Cardiac muscle cell (in vitro differentiated cells and primary cell): ENCODE measurements at places on chromosomes 2 and 18. TPM values are rescaled to one million over a fixed set of nuclear protein-coding genes. Genes with fewer than 3 reads are reported as not detected.

DNA sequence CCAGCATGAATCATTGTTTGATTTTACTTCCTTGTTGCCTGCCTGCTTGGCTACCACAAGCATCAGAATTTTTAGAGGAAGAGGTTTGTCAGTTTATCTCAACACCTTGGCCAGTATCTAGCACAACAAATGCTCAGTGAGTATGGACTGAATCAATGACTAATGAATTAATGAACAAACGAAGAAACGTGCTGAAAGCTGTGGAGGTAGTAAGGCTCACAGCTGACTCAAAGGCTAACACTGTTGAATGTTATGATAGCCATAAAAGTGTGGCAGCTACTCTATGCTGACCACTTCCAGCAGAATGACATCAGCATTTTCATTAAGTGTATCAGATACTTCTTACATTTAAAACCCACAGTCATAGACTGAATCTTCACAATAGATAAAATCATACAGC, 543.4 kb downstream of the IRS1 start:
- H3K36me3 ChIP-seq, result no peaks in the 10 kb centered on the region
- no peak for DNase-seq

The CYP1B1 gene
- total RNA-seq, result 0.18 TPM in 1 of 2 replicates, not detected in the other

The MAPRE2 gene
- 20.3 and 22.3 TPM in 2 replicates for total RNA-seq

The NEU4 gene
- total RNA-seq, result 0.56 and 1.8 TPM in 2 replicates

The RUFY4 gene
- total RNA-seq, result not detected in 2 replicates
